Immature natural killer cell (primary cell): ENCODE measurements at places on chromosomes 12 and 14. TPM values are rescaled to one million over a fixed set of nuclear protein-coding genes. Genes with fewer than 3 reads are reported as not detected.

The C12orf50 gene
- polyA plus RNA-seq = not detected

The AP1G2 gene
- 80.7 TPM for polyA plus RNA-seq

The B4GALNT3 gene
- polyA plus RNA-seq = 1.2 TPM

- DNase-seq = no peak
Observed at GRCh38 chr14:72802588-72802946, 91.3 kb downstream of the DPF3 start.

GRCh38 chr14:53409969-53410368 lies 256.8 kb upstream of the DDHD1 start:
- DNase-seq = no peak

GRCh38 chr14:60848066-60848465 lies 113.5 kb downstream of the MNAT1 start:
- no peak for DNase-seq

The ANG gene
- 0.94 TPM for polyA plus RNA-seq

DNA sequence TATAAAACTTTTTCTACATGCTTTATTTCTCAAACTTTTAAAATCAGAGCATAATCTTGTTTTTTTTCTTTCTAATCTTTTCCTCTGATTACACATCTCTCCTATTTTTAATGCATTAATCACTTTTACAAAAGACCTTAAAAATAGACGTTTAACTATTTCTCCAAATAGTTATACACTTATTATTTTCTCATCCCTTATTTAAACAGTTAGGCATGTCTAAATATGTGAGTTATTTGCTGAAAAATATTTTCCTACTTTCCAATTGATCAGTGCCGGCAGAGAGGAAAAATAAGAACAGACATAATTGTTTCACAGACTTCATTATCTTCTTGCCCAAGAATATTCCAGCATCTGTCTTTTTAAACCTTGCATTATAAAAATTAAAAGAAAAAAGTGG lies 28.7 kb upstream of the RHOJ start:
- DNase-seq = no peak

The OTOGL gene
- polyA plus RNA-seq = not detected

DNA sequence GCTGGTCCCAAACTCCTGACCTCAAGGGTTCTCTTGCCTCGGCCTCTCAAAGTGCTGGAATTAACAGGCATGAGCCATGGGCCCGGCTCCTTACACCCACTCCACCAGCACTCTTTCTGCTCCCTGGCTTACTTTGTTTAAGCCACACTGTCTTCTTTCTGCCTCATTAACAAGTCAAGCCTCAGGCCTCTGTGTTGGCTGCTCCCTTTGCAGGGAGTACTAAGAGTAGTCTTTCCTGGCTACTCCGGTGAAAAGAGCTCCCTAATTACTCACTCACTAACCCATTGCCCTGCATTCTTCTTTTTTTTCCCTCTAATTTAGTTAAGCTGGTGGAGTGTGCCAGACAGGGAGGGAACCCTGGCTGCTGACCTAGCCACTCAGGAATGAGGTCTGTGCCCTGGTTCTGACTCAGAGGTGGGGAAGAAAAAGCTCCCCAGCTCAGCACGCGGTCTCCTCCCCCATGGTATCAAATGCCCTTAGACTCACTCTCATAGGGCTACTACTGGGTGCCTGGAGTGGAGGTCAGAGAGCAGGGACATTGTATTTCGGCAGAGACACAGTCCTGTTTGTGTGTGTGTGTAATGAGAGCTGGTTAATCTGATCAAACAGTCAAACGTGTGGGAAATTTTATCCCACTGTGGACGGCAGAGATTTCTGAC lies 19.8 kb downstream of the GALNT6 start:
- DNase-seq = no peak

The DAO gene
- polyA plus RNA-seq = not detected

The RNU6-7 gene
- not detected for polyA plus RNA-seq

DNA sequence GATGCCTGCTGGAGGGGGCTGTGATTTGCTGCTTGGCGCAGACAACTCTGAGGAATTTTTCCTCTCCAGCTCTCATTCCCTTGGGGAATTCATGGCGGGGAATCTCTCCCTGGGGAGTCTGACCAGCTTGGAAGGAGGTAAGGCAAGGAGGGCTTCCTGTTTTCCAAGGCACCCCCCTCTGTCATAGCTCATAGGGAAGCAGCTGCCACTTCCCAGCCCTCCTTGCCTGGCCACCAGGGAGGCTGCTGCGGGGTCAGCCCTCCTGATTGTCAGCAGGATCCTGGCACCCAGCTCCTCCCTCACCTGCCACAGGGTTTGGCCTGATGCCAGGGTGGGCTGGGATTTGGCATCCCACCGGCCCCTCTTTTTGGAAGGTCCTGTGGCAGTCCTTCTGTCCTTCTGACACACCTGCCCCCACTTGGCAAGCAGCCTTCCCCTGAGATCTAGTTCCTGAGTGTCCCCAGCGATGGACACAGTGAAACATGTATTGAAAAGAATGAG lies 74.9 kb downstream of the TSPAN9 start:
- DNase-seq = no peak

DNA sequence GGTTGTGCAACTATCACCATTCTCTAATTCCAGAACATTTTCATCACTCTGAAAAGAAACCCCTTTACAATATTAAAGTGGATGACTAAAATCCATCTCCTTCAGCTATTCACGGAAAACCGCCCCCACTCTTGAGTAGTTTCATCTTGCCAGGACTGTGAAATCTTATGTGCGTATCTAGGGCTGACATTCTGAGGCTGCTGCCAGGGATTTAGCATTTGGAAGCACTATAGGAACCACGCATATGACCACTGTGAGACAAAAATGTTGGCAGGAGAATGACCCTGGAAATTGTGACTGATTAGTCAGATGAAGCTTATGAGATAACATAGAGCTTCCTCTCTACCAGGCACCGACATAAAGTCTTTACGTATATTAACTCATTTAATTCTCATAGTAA lies 305.2 kb upstream of the PDE3A start:
- no peak for DNase-seq

GRCh38 chr12:19712041-19712440 lies 272.7 kb downstream of the AEBP2 start:
- no peak for DNase-seq

DNA sequence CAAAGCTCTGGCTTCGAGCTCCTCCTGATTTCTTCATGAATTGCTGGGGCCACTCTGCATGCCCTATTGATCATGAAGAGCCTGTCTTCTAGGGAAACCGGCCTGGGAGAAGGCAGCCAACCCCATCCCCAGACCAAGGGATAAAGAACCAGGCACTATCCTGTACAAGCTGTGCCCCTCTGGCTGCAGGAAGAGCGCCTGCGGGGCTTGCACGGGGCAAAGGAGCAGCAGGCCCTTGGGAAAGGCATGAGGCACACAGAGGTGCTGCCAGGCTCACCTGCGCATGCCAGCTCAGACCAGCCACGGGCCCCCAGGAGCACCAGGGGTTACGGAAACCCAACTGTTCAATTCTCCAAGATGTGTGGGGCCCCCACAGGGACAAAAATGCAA lies 2.1 kb downstream of the ITPK1 start:
- no peak for DNase-seq

DNA sequence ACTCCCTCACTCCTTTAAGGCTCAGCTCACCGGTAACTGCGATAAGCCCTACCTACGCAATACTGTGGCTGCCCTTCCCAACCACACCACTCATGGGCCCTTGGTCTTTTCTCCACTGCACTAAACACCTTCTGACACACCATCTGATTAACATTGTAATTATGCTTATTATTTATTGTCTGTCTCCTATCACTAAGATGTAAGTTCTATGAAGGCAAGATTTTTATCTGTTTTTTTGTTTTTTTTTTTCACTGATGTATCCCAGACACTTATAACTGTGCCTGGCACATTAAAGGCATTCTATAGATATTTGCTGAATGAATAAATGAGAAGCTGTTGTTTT lies 34.2 kb upstream of the PYGL start:
- no peak for DNase-seq

The TSPAN19 gene
- polyA plus RNA-seq = not detected

The OSBPL8 gene
- polyA plus RNA-seq = 140 TPM

DNA sequence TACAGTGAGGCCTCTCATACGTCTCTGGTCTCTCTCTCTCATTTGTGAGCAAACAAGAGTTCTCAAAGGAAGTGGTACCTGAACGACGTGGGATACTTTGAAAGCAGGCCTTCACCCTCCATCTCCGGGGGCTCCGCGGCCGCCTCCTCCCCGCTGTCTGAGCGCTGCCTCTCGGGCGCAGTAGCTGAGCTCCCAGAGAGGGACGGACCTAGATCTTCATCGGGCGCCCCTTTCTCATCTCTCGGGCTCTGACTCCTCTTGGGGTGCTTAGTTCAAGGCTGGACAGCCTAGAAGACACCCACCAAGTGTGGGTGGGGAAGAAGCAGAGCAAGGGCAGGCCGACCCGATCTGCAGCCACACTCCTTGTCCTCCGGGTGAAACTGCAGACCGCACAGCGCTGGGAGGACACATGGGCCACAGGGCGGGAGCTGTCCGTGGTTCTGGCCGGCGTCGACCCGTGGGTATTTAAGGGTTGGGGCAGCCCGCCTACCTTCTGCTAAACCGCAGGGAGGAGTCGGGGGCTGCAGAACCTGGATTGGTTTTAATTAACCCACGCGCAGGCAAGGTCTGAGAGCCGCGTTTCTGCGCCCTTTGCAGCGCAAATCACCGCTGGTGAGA lies 92.7 kb downstream of the PAH start:
- no peak for DNase-seq

The PRH2 gene
- polyA plus RNA-seq = not detected

- no peak for DNase-seq
Observed at GRCh38 chr12:108804271-108804953, 53.0 kb downstream of the SSH1 start.

- DNase-seq = peak; percentile 65
Observed at GRCh38 chr12:89461649-89462612, 62.7 kb downstream of the GALNT4 start.

The HOXC12 gene
- not detected for polyA plus RNA-seq

DNA sequence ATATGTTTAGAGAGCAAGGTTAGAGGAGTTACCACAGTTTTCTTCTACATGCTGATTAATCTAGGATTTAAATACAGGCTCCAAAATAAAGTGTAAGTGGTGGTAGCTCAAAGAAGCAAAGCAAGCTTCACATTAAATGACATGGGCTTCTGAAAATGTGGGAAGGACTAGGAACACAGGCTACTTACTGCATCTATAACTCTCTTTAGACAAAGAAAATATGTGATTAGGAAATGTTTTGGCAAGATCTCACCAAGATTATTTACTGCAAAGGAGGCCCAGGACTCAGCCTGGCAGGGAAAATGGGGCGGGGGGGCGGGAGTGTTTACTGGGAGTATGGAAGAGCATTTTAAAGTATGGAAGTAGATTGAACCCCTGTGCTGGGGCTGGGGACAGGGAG lies 39.4 kb downstream of the ETV6 start:
- DNase-seq = no peak

GRCh38 chr12:12784911-12785814 lies at the start of gene APOLD1:
TSS of gene APOLD1 (plus strand) at chr12:12785659. CDS start at chr12:12785692, 33 bp downstream.
- DNase-seq = no peak

DNA sequence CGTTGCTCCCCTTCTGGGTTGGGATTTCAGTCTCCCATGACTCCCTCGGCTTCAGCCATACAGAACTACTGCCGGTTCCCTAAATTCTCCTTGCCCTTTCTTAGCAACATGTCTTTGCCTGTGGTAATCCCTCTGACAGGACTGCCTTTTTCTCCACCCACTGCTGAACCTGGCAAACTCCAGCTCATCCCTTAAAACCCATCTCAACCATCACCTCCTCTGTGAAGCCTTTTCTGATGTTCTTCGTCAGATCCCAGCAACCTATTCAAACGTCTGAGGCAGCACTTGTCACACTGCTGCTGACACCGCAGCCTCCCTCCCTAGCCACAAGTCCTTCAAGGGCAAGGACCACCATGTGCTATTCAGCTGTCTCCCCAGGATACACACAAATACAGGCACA lies 10.2 kb upstream of the SMUG1 start:
- no peak for DNase-seq

The FRMD6 gene
- polyA plus RNA-seq = 0.30 TPM

The ACSM4 gene
- not detected for polyA plus RNA-seq

The GSC gene
- not detected for polyA plus RNA-seq

- DNase-seq = no peak
Observed at GRCh38 chr14:88882236-88882635, 57.8 kb downstream of the TTC8 start.

DNA sequence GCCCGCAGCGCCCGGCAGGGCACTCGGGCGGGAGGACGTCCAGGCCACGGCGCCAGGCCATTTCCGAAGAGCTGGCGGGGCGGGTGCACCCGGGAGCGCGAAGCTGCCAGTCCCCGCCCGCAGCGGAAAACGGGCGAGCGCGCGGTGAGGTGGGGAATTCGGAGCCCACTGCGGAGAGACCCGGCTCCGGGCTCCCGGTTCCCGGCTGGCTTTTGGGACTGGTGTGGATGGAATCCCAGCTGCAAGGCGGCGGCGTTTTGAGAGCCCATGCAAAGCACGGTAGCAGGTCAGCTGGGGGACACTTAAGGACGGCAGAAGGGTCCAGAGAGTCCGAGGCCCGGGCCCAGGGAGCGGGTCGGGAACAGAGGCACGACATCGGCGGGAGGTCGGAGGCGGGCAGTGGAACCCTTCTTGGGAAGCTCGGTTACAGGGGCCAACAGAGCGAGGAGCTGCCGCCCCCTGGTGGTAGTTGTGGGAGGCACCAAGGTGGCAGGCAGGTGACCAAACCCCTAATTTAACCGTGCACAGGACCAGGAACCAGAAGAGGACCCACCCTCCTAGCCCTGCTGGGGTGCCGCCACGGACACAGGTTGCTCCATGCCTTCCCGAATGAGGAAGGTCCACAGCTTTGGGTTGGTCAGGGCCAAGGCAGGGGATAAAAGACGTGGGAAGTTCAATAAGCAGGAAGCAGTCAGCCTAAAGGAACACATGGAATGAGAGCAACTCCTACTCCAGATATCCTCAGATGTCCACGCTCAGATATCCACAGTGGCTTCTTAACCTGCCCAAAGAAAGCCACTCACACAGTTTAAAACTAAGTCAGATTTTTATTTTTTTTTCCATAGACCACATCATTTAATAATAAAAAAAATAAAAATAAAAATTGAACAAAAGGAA lies 685 bp upstream of the CDH24 start:
- DNase-seq = peak; percentile 80

The NFATC4 gene
- not detected for polyA plus RNA-seq

- DNase-seq = no peak
Observed at GRCh38 chr14:68253160-68253780, 433.7 kb downstream of the RAD51B start.

The FOXM1 gene
- 0.43 TPM for polyA plus RNA-seq

The RHEBL1 gene
- polyA plus RNA-seq = 16.5 TPM

DNA sequence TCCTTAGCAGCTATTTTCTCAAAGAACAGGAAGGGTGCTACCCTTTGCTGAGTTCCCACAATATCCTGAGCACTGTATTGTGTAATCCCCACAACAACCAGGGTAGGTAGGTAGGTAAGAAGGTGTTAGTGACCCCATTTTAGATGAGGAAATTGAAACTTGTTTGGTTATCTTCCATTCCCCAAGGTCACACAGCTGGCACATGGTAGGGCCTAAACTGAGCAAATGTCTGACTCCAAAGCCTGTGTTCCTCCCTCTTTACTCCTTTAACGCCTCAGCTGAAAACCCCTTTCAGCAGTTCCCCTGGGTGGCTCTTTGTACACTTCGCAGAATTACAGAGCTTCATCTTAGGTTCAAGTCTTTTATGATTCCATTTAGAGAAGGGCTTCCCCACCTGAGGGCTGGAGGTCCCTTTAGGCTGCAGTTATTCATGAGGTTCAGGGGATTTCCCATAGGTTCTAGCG lies 26.5 kb upstream of the RIC8B start:
- DNase-seq = peak; percentile 42
